ENCODE measurements at places on chromosomes 1 and 21.

DNA sequence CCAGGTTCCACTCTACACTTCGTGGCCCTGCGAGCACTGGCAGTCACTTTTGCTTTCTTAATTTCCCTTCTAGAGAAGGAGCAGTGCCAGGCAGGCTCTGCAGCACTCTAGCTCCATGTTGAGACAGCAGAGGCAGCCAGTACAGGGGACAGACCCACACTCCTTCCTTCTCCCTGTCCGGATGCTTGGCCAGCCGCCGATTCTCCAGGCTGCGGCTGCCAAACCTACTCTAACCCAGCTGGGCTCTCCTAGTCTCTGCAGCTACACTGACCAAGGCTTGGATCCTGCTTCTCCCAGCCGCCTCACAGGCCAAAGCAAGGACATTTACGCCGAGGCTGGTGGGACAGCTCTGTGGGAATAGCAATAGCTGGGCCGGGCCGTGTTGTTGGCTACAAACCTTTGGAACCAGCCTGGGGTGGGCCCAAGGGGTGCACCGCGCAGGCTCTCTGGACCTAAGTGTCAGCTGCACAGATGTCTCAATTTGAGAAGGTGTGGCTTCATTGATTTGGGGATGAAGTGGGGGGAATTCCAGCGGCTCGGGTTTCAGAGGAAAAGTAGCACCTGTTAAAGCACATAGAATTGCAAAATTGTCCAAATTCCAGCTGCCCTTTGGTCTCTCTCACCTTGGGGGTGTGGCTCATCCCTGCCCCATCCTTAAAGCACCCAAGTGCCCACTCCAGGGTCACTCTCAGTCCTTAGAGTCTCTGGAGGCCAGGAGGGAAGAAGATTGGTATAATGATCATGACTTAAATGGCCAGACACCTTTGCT is 3.2 kb downstream of the BARHL2 start:
- DNase-seq, result no peak

- DNase-seq, result no peak
Observed at GRCh38 chr1:28790377-28791035, 21.5 kb upstream of the OPRD1 start.

DNA sequence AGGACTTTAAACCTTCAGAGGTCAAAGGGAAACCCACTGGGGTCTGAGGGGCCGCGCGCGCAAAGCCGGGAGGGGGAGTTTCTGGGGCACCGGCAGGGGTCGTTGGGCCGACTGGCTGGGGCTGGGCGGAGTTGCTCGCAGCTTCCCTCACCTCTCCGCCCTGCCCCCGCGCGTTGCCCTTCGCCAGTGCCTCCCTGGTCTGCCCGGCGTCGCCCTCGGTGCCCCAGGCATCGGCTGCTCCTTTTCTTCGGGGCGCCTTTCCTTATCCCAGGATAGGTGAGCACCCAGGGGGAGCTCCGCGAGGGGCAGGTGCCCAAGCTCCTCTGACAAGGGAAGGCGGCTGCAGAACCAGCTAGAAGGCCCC is 390 bp upstream of the NGF start:
- no peak for DNase-seq

- peak; percentile 69 for DNase-seq
Observed at GRCh38 chr1:168112673-168113305, 23.9 kb downstream of the GPR161 start.

GRCh38 chr1:208024406-208024805 is 113.5 kb upstream of the CD34 start:
- DNase-seq, result no peak

GRCh38 chr1:38028105-38028591 is 15.6 kb downstream of the UTP11 start:
- peak; percentile 91 for DNase-seq

- DNase-seq, result no peak
Observed at GRCh38 chr21:26958788-26959187, 8.1 kb downstream of the ADAMTS5 start.

- no peak for DNase-seq
Observed at GRCh38 chr1:157315544-157315943, 177.3 kb upstream of the ETV3 start.

GRCh38 chr21:42305707-42306147 is 9.5 kb downstream of the TFF3 start:
- no peak for DNase-seq

- DNase-seq, result no peak
Observed at GRCh38 chr1:35285771-35286606, 17.5 kb downstream of the ZMYM4 start.

DNA sequence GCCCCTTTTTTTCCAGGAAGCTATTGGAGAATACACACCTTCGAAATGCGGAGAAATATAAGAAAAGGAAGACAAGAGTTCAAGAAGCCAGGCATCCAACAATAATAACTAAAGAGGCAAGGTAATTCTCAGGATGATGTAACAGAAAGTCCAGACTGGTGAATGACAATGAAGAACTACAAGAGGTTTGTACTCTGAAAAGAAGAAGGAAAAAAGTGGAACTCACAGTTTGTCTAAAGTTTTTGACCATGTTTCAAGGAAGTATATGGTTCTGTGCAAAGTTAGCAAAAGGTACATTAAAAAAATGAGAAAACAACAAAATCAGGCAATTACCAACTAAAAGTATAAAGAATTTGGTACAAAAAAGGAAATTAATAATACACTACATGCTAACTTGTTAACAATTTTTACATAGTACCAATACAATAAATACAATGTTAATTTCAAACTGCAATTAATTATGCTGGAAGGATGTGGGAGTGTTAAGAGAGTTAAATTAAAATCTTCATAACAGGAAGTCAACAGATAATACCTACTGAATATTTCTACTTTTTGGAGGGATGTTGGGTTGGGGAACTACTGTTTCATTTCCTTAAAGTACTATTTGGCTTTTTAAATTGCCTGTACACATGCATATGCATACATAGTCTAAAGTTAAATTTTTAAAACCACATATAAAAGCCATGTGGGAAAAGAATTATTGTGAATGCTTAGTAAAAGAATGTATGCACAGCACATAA is 12.9 kb upstream of the CD55 start:
- no peak for DNase-seq

- DNase-seq, result no peak
Observed at GRCh38 chr1:169161496-169162194, 55.2 kb downstream of the ATP1B1 start.

- no peak for DNase-seq
Observed at GRCh38 chr1:160171354-160171753, 19.0 kb upstream of the CASQ1 start.

GRCh38 chr1:202068596-202068995 is 54.1 kb upstream of the GPR37L1 start:
- no peak for DNase-seq

DNA sequence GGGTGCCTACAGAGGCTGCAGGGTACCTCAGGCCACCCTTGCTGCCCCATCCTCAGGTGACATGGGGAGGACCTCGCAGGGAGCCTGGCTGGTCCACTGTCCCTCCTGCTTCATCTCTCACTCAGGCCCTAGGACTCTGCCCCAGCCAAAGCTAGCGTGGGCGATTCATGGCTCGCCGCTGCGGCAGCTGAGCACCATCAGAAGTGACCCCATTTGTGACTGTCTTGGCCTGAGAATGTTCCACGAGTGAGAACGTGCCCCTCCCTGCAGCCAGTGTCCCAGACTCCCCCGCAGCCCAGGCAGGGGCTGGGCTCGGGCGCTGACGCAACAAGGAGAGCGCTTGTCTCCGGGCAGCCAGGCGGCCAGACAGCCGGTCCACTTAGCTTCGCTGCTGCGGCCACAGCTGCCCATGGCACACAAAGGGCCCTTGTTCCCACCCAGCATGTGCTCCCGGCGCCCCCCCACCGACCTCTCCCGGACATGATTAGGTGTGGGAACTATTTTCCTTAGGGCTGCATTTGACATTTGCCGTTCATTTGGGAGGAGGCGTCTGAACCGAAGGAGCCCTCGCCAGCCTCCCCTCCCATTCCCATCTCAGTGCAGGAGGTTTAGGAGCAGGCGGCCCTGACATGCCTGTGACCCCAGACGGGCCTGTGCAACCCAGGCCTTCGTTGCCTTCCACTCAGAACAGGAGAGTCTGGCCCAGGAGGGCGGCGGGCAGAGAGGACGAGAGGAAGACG is 19.3 kb upstream of the POFUT2 start:
- DNase-seq, result no peak

DNA sequence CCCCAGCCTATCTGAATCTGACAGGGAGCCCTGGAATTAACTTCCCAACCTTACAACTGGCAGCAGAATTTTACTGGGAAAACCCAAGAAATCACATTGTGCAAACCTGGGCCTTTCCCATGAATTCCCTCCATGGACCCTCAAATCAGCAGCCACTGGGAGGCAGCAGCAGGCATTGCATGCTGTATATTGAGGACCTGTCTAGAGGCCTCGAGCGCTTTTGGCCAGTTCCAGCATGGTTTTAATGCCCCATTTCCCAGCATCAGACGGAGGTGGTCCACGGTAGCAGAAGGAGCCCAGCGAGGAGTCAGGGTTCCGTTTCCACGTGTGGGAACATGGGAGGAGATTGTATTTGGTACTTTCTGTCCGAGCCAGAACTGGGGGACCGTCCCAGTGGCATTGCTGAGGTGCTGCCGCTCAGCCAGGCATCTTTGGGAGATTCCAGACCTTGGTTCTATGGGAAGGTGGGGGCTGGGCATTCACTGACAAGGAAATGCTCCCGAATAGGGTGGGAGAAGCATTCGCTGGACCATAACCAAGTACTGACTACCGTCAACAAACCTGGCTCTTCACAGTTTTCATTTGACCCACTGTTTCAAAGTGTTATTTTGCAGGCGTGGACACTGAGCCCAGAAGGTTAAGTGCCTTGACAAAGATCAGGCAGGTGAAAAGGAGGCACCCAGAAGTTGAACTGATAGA is 15.9 kb downstream of the BMP8A start:
- no peak for DNase-seq

DNA sequence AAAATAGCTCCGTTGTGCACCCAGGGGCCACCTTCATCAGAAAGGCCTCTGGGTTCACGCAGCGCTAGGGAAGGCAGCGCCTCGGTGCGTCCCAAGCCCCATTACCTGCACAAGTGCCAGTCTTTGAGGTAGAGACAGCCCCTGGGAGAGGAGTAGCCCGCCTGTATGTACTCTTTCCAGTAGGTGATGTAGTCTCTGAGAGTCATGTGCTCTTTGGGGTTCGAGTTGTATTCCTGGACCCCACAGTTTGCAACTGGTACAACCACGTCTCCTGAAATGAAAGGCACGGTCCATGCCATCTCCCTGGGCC is 601 bp downstream of the JMJD4 start:
- no peak for DNase-seq

DNA sequence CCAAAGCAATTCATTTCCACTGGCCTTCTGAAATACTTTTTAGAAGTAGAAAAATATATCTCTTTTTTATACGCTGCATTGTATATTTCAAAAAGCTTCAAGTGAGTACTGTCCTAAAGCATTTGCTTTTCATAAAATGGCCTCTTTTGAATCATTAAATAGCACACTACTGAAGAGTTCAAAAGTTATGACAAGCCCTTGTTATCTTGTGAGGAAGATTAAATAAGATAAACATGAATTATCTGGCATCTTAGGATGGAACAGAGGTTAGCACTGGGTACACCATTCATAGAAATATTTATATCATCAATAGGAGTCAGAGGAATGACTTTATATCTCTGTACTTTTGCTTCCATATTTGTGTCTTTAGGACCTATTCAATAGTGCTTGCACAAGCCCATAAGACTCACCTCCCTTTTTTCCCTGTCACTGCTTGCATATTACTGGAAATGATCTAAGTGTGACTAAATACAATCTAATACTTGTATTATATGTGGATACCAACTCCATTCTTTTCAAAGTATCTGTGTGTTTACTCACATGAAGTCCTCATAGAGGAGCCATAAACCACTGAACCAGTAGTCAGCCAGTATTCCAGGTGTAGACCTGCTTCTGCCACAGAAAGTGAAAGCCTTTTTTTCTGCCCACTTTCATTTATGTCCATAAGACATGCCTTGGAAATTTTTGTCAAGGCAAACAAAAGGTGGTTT is 274.2 kb upstream of the C1orf105 start:
- no peak for DNase-seq

DNA sequence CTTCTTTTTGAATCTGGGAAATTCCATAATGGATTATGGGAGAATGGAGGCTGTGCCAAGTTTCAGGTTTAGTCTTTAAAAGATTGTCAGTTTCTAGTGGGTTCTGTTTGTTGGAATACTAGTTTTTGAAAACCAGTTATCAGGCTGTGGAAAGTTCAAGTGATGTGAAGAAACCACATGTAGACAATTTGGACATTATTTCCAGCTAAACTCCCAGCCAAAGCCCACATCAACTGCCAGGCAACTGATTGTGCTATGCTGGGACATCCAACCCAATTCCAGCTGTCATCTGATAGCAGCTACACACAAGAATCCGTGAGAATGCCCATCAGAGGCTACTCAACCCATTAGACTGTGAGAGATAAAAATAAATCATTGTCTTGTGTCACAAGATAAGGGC is 546.1 kb upstream of the ADAMTS5 start:
- no peak for DNase-seq

GRCh38 chr1:173208146-173208545 is 1.0 kb upstream of the TNFSF4 start:
- no peak for DNase-seq

- DNase-seq, result no peak
Observed at GRCh38 chr1:151862604-151863003, 9.1 kb upstream of the THEM5 start.
